Bronchial smooth muscle cell (primary cell): ENCODE measurements at places on chromosomes 6 and 20. TPM values are rescaled to one million over a fixed set of nuclear protein-coding genes. Genes with fewer than 3 reads are reported as not detected.

Gene HLA-G
- total RNA-seq = 0.16 and 0.17 TPM in 2 replicates

Gene LAMA2
- total RNA-seq = 110 and 204 TPM in 2 replicates

Gene TXLNB
- 1.9 and 2.1 TPM in 2 replicates for total RNA-seq

Gene TRIM15
- total RNA-seq = not detected in 2 replicates

Gene VSX1
- total RNA-seq = not detected in 2 replicates

Gene MROH8
- 1.0 and 1.1 TPM in 2 replicates for total RNA-seq

Gene MYL9
- 7.0 and 8.0 TPM in 2 replicates for total RNA-seq

Gene PAK5
- not detected in 2 replicates for total RNA-seq

Gene FLRT3
- total RNA-seq = 1.6 and 3.8 TPM in 2 replicates

Gene PI3
- total RNA-seq = not detected in 2 replicates

Gene RSPH4A
- under 0.01 and 0.09 TPM in 2 replicates for total RNA-seq

Gene PEDS1
- 5.5 and 8.7 TPM in 2 replicates for total RNA-seq

Gene LY6G6D
- total RNA-seq = 0.47 TPM in 1 of 2 replicates, not detected in the other

Gene C20orf141
- total RNA-seq = 0.32 TPM in 1 of 2 replicates, not detected in the other

Gene PROCR
- total RNA-seq = 125 and 171 TPM in 2 replicates

Gene CARMIL1
- 17.7 and 20.6 TPM in 2 replicates for total RNA-seq

Gene PSMB9
- total RNA-seq = 48.1 and 49.2 TPM in 2 replicates

Gene STMND1
- not detected in 2 replicates for total RNA-seq

Gene TMC2
- total RNA-seq = 0.09 TPM in 1 of 2 replicates, not detected in the other

Gene CST7
- total RNA-seq = not detected in 2 replicates

Gene MOG
- not detected in 2 replicates for total RNA-seq

Gene BANF2
- not detected in 2 replicates for total RNA-seq
